Mucosa of descending colon (tissue), 3 donors: ENCODE measurements at places on chromosomes 7 and 10. TPM values are rescaled to one million over a fixed set of nuclear protein-coding genes. Genes with fewer than 3 reads are reported as not detected.

DNA sequence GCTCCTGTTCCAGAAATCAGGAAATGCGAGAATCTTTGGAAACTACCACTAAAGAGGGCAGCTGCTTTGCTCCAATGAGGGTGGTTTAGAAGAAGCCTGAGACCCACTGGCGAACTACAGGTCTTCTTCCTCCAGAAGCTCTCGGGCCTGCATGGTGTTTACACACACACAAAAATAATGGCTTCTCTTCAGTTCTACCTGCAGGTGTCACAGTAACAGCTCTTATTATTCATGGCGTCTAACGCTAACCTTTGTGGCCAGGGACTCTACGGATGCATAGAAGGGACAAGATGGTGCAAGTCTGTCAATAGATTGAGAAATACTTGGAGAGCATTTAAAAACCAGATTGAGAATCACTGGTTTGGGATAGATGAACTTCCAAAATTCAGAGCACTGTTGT lies 22.4 kb downstream of the GPR141 start:
- no peak for DNase-seq

FEZF1 gene
- total RNA-seq, result not detected

OPN4 gene
- 0.20 TPM for total RNA-seq

GRCh38 chr10:103881416-103882284 lies 26.3 kb upstream of the SH3PXD2A start:
- no peak for DNase-seq

GRCh38 chr7:47497367-47498096 lies 84.4 kb downstream of the TNS3 start:
- DNase-seq, result no peak

DNA sequence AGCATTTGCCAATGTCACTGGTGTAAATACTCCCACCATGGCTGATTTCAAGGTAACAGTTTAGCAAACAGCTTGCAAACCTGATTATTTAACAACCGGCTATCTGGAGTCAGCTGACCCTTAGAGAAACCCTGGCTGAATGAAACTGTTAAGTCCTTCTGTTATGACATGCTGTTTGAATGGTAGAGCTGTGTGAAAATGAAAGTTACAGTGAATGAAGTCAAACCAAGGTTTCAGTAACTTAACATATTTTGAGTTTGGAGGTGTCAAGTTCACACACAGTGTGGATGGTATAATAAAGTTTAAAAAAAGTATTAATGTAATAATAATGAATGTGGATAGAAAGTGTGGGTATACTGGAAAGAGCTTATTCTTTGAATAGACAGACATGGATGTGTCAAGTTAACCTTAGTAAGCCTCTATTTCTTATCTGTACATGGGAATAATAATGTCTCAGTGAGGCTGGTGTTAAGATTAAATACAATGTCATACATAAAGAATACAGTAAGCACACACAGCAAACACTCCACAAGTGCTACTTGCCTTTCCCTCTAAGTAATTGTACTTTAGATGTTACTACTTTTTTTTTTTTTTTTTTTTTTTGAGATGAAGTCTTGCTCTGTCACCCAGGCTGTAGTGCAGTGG lies 150.4 kb downstream of the TAX1BP1 start:
- DNase-seq, result no peak

GRCh38 chr7:102101926-102102325 lies 184.7 kb upstream of the SH2B2 start:
- DNase-seq, result no peak

DNA sequence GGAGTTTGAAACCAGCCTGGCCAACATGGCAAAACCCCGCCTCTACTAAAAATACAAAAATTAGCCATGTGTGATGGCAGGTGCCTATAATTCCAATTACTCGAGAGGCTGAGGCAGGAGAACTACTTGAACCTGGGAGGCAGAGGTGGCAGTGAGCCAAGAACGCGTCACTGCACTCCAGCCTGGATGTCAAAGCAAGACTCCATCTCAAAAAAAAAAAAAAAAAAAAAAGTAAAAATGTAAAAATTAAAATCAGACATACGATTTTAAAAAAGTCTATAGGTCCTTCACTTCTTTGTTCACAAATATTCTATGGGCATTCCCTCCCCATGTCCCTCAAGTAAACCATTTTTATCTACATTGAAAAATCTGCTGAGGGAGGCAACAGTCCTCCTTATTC lies 34.9 kb upstream of the TLL2 start:
- no peak for DNase-seq

ITGA8 gene
- total RNA-seq, result 2.5 TPM

CCL24 gene
- total RNA-seq, result 6.9 TPM

SSMEM1 gene
- total RNA-seq, result not detected

DNA sequence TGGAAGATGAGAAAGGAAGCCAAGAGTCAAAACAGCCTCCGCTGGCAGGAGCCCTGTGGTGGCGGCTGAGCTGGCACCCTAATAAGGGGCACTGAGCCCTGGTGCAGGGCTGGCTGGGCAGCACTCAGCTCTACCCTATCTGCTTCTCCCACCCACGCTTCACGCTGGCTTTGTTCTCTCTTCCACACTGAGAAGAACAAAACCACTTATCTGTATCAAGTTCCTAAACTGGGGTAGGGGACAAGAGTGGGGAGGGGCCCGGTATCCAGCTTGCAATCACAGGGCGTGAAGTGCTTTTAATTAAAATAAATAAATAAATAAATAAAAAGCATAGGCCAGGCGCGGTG lies 52.1 kb downstream of the FAM53B start:
- no peak for DNase-seq

DNA sequence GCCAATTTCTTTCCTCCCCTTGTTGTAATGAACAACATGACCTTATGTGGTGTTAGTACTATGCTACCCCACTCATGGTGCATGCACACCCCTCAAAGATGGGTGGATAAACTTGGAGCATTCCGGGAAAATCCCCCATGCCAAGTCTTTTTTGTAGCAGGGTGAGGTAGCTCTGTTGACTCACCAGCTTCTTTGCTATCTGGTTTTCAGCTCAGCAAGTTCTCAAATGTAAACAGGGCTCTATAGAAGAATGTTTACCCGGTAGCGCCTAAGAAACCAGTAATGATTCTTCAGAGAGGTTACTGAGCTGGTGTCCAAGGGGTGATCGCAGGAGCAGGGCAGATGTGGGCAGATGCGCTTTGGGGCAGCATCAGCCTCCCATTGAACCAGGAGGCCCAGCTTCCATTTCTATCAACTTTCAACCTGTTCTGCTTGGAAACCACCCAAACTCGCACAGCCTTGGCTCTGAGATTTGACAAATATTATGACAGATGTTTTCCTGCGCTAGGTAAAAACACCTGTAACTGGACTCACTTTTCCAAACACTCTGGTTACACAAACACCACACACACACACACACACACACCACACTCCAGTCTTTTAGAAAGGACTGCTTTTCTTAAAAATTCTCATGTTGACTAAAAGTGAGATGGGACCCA lies 87.8 kb downstream of the ZRANB1 start:
- DNase-seq, result no peak

DNA sequence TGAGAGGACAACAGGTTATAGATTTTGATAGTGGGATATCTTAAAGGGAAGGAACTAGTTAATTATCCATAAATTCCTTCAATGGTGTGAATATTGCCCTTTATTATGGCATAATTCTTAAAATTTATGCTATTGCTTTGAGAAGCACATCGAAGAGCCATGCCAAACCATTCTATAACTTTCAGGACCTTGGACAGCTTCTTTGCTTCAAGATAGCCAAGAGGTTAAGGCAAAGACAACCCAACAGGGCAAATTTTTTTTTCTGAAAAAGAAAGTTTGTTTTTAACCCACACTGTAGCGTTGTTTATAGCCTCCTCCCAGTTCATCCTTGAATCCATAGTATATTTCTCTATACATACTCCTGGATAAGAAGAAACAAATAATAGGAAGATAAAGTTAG lies 103.2 kb downstream of the NRG3 start:
- no peak for DNase-seq

DNA sequence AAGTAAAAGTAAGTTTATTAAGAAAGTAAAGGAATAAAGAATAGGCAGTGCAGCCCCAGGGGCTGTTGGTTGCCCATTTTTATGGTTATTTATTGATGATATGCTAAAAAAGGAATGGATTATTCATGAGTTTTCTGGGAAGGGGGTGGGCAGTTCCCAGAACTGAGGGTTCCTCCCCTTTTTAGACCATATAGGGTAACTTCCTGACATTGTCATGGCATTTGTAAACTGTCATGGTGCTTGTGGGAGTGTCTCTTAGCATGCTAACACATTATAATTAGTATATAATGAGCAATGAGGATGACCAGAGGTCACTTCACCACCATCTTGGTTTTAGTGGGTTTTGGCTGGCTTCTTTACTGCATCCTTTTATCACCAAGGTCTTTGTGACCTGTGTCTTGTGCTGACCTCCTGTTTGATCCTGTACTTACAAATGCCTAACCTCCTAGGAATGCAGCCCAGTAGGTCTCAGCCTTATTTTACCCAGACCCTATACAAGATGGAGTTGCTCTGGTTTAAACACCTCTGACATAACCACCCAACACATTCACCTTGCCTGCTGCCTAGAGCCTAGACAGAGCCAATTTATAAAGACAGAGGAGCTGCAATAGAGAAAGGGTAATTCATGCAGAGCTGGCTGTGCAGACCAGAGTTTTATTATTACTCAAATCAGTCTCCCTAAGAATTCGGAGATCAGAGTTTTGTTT lies 10.9 kb upstream of the ERCC6 start:
- DNase-seq, result no peak

PPIF gene
- total RNA-seq, result 88.5 TPM

- DNase-seq, result no peak
Observed at GRCh38 chr10:82331716-82332115, 456.7 kb downstream of the NRG3 start.

GRCh38 chr7:20112696-20113095 lies 104.5 kb downstream of the MACC1 start:
- no peak for DNase-seq

DNA sequence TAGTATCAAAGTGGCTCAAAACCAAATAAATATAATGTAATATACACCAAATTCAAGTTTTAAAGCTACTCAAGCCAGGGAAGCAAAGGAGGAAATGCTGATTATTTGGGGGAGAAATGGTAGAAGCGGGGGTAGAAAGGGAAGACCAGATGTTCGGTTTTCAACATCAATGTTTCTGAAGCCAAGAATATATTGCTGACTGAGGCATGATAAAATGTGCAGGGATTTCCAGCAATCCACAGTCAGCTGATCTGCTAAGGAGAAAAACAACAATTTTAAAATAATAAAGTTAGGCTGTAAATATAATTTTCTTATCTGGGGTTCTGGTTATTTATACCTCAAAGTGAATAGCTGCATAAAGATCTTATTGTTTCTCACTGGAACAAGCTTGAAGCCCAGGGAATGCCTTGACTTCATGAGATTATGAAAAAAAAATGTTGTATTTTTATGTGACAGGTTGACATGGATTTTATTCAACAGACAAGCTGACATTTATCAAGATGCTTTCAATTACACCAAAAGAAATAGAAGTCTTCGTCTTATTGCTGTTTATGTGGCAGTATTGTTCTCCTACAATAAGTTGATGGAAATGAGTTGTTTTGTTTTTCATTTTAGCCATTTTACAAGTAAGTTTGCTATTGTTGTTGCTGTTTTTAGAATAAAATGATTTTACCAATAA lies 28.6 kb upstream of the BMPER start:
- DNase-seq, result no peak

CTTNBP2 gene
- 8.3 TPM for total RNA-seq

DNA sequence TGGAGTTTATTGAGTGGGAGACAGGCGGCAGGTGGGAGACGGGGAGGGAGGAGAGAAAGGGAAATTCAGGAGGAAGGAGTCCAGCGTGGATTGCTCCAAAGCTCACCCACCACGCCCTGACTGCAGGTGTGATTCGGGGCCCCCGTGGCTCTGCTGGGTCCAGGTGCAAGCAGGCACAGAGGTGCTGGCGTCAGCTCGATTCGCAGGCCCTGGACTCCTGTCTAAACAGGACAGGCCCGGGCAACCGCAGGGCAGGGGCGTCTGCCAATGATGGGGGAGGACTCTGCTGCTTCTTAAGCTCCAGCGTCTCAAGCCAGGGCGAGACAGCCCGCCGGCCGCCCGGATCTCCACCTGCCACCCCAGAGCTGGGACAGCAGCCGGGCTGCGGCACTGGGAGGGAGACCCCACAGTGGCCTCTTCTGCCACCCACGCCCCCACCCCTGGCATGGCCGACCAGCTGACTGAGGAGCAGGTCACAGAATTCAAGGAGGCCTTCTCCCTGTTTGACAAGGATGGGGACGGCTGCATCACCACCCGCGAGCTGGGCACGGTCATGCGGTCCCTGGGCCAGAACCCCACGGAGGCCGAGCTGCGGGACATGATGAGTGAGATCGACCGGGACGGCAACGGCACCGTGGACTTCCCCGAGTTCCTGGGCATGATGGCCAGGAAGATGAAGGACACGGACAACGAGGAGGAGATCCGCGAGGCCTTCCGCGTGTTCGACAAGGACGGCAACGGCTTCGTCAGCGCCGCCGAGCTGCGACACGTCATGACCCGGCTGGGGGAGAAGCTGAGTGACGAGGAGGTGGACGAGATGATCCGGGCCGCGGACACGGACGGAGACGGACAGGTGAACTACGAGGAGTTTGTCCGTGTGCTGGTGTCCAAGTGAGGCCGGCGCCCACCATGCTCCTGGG lies at the start of gene CALML3:
TSS of gene CALML3 (plus strand) at position 321 of the 920 bp plus-strand sequence. CDS start at position 446, 125 bp downstream.
- DNase-seq, result peak; percentile 53

DNA sequence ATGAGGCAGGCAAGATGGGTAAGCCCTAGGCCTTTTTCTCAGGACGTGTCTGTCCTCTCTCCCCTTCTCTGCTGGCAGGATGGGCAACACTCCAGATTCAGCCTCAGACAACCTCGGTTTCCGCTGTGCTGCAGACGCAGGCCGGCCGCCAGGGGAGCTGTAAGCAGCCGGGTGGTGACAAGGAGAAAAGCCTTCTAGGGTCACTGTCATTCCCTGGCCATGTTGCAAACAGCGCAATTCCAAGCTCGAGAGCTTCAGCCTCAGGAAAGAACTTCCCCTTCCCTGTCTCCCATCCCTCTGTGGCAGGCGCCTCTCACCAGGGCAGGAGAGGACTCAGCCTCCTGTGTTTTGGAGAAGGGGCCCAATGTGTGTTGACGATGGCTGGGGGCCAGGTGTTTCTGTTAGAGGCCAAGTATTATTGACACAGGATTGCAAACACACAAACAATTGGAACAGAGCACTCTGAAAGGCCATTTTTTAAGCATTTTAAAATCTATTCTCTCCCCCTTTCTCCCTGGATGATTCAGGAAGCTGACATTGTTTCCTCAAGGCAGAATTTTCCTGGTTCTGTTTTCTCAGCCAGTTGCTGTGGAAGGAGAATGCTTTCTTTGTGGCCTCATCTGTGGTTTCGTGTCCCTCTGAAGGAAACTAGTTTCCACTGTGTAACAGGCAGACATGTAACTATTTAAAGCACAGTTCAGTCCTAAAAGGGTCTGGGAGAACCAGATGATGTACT lies 13.1 kb downstream of the PHKG1 start:
- DNase-seq, result peak; percentile 67

SPDYE6 gene
- not detected for total RNA-seq

- no peak for DNase-seq
Observed at GRCh38 chr7:97734255-97734654, 2.4 kb downstream of the TAC1 start.

- no peak for DNase-seq
Observed at GRCh38 chr10:53903756-53904155, 897.3 kb downstream of the PCDH15 start.

SYT15 gene
- 1.4 TPM for total RNA-seq

ZNF394 gene
- total RNA-seq, result 43.9 TPM
